ENCODE measurements at places on chromosomes 7 and 10. TPM values are rescaled to one million over a fixed set of nuclear protein-coding genes. Genes with fewer than 3 reads are reported as not detected.

GRCh38 chr10:104059364-104059763, 26.3 kb downstream of the COL17A1 start:
- no peak overlapping the region for H3K4me3 ChIP-seq
- no peaks in the 10 kb centered on the region for H3K27me3 ChIP-seq
- H3K27ac ChIP-seq, result no peak overlapping the region
- no peaks in the 10 kb centered on the region for H3K4me1 ChIP-seq

- no peak overlapping the region for H3K4me3 ChIP-seq
- DNase-seq, result no peak
- no peaks in the 10 kb centered on the region for H3K4me1 ChIP-seq
- H3K27me3 ChIP-seq, result peaks cover 3% of the 10 kb centered on the region
- no peaks in the 10 kb centered on the region for H3K36me3 ChIP-seq
Measured at GRCh38 chr10:62769574-62770242, 34.8 kb upstream of the ADO start.

DNA sequence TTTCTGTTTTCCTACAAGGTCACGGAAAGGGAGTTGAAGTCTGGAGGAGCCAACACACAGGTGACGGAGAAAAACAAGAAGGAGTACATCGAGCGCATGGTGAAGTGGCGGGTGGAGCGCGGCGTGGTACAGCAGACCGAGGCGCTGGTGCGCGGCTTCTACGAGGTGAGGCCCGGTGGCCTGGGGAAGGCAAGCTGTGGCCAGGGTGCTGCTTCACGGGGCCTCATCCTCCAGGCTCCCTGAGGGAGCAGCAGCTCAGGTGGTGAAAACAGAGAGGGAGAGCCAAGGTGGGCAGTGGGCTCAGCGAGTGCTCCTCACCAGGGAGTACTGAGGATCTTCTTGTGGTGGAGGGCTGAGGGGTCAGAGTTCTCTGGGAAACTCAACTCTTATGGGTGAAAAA, 32.5 kb upstream of the STK17A start:
- peaks cover 27% of the 10 kb centered on the region for H3K27me3 ChIP-seq
- no peaks in the 10 kb centered on the region for H3K4me1 ChIP-seq
- H3K4me3 ChIP-seq, result no peak overlapping the region
- H3K27ac ChIP-seq, result no peak overlapping the region

The ANKRD7 gene
- total RNA-seq, result 1.0 TPM

The FLNC gene
- 10.2 TPM for total RNA-seq

The NEUROD6 gene
- not detected for total RNA-seq

Measured in Panc1 (cell line).